Globus pallidus (tissue), 1 donor: ENCODE measurements at places on chromosomes 7 and 10.
A peak's percentile ranks its signal among the peaks of the same experiment; 100 is the strongest.

DNA sequence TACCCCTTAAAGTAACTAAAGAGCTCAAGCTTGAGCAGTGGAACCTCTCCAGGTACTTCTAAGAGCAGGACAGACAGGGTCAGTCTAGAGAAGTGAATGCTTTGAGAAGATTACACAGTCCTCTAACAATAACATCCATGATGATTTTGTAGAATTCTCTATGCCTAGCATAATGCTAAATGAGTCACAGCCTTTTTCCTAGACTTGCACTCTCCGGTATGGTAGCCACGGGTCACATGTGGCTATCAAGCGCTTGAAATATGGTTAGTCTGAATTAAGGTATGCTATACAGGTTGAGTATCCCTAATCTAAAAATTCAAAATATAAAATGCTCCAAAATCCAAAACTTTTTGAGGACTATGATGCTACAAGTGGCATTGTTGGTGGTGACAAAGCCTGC lies 166.6 kb upstream of the MKLN1 start:
- DNase-seq: no peak

DNA sequence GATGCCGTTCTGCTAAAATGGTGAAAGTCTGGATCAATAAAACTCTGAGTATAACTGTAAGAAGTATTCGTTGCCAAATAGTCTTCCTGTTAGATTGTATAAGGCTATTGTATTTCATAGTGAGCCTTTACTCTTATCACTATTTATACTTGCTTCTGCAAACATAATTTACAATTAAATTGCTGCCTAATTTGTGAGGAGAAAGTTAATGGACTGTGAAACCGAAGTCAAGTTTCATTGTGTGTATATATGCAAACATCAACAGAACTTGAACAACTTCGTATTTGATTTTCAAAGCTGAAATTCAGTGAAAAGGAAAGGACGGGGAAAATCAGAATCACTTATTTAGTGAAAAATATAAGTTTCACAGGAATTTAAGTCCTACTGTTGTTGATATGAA lies 135.9 kb upstream of the CCDC6 start:
- no peak for DNase-seq

GRCh38 chr7:157002819-157003421 lies 7.5 kb downstream of the MNX1 start:
- DNase-seq: no peak

DNA sequence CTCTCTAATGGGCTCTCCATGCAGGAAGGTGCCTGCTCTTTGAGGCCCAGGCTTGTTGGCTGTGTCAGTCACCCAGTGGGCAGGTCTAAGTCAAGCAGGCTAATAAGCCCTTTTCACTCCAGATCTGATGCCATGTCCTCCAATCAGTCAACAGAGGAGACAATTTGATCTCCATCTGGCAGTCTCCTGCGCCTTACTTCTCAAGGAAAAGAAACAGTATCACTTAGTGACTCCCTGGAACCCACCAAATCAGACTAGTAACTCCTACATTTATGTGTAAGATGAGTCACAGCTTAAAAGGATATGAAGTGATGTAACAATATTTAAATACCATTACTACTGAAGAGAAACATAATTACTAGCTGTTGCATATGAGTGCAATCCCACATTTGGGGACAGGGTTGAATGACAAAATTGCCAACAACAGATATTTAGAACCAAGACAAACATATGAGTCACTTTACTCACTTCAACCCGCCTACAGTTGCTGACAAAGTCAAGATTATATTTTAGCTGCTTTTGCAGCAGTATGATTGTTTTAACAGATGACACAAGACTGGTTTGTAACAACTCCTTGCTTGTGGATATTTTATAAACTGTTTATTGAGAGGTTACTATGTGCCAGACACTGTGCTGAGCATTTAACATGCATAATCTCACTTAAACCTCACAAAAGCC lies 72.1 kb downstream of the USP6NL start:
- no peak for DNase-seq

DNA sequence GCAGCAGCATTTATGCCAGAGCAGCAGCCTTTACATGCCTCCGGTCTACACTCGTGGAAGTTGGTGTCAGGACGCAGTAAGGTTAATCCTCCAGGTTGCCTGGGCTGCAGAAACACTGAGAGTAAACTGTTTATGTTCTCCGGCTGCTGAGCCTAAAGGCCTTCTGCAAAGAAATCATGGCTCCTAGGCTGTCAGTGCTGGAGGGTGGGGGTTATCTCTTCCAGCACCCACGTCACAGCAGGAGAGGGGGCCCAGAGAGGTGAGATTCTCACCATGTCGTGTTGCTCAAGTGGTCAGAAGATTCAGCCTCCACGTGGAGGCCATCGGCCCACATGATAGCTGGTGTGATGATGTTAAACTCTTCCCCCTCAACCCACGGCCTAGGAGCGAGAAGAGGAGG lies 41.2 kb downstream of the COL13A1 start:
- no peak for DNase-seq

DNA sequence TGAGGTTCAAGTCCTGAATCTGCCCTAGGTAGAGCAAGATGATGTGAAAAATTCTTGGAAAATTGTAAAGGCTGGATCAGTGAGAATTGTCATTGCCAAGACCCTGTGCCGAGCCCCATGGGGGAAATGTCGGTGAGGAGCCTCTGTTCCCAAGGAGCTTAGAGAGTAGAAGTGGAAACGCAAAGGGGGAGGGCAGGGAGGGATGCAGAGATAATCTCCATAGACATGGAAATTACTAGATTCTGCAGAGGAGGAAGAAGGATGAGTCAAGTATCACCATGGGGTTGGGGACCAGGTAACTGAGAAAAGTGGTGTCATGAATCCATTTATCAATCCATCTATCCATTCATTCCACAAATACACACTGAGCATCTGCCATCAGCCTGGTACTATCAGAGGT lies 26.0 kb downstream of the DUSP5 start:
- no peak for DNase-seq

GRCh38 chr7:109901926-109902325 lies 1189.0 kb upstream of the LRRN3 start:
- no peak for DNase-seq

- no peak for DNase-seq
These were observed 4.6 kb upstream of the USP6NL start for GRCh38 chr10:11616021-11616420.

DNA sequence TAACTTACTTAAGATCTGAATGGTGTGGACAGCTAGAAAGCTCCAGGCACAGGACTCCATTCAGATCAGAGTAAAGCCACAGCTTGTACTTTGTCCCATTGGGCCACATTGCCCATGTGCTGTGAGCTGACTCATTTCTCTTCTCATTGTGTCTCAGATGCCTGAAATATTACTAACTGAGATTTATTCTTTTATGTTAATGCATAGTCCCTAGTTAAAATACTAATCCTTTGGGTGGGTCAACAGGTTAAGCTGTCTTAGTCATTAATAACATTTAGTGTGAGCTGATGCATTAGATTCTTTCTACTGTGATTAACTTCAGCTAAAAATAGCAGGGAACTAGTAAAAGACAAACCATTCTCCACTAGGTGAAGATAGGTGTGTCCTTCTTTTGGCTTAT lies 104.7 kb upstream of the ARMC3 start:
- DNase-seq: no peak

DNA sequence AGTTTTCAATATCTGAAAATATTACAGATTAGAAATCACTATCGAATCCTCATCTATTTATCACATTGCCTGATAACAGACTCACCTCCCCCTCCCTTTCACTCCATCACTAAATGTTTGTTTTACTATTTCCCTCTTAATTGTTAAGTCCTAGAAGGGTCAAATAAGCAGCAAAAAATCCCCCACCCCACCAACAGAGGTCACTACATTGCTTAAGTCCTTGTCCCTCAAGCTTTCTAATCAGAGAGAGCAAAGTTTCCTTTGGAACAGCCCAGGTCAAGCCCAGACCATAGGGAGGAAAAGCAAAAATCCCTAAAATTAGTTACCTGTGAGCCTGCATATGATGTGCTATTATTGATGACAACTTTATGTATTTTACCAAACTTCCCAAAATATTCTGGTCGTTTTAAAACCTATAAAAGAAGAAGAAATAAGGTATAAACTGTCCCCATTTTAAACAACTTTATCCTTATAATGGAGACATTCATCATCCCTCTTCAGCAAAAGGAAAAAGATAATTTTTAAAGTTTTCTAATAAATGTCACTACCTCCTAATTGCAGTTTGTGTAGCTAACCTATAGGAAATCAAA lies 95.0 kb downstream of the CNOT4 start:
- peak; percentile 21 for DNase-seq

- no peak for DNase-seq
These were observed 65.7 kb upstream of the PARD3 start for GRCh38 chr10:34880817-34881216.

DNA sequence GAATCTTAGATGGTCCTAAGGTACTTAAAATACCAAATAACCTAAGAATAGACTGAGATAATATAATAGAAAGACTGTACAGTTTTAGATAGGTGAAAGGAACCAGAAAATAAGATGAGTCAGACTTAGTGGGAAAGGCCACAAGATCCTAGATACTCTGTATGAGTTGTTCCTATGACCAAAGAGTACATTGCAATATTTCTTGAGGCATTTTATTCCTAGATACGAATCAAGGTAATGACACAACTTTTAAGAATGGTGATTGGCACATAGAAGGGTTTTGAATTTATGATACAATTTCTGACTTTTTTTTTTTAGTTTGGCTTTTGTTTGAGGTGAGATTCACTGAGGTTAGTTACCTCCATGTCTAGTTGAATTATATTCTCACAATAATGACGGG lies 30.2 kb downstream of the MGAM start:
- no peak for DNase-seq

DNA sequence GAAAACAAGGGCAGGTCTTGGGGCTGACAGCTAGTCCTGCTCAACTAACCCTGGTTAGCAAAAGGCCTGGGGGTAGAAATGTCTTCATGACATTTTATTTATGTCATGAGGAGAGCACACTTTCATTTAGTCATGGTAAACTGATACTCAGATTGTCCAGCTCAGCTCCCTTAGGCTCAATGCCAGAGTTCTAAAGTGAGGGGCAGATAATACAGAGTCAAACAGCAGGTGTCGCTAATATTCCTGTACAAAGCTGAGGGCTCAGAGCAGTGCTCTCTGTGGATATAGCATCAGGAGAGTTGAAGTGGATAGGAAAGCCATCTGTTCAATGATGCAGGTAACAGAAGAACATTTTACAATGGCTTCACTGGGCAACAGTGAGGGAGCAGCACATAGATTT lies 26.8 kb upstream of the CALCR start:
- DNase-seq: no peak

DNA sequence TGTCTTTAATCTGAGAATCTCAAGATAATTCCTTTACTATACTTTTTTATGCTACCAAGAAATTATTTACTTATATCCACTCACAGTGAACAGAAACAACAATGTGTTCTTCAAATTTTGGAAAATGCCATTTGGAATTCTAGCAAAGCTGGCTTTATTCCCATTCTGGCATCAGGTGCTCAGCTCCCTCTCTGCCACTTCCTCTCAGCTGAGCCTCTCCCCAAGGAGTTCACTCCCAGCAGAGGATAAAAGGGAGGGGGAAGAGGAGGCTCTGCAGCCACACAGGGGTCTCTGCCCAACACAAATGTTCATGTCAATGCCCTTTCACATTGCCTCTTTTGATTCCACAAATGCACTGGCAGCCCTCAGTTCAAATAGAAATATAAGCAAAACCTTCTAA lies 116.9 kb downstream of the CPEB3 start:
- no peak for DNase-seq

- DNase-seq: no peak
These were observed 37.0 kb downstream of the PPP2R2D start for GRCh38 chr10:131937836-131938235.

- DNase-seq: no peak
These were observed 208.9 kb downstream of the ARL4A start for GRCh38 chr7:12896316-12896715.

- no peak for DNase-seq
These were observed 47.7 kb upstream of the SFMBT2 start for GRCh38 chr10:7458556-7458955.

GRCh38 chr10:86188796-86189558 lies 177.6 kb downstream of the GRID1 start:
- DNase-seq: no peak

GRCh38 chr10:10482613-10483012 lies 535.1 kb upstream of the CELF2 start:
- no peak for DNase-seq

- DNase-seq: no peak
These were observed 105.4 kb upstream of the ZMIZ1 start for GRCh38 chr10:78963074-78964034.

DNA sequence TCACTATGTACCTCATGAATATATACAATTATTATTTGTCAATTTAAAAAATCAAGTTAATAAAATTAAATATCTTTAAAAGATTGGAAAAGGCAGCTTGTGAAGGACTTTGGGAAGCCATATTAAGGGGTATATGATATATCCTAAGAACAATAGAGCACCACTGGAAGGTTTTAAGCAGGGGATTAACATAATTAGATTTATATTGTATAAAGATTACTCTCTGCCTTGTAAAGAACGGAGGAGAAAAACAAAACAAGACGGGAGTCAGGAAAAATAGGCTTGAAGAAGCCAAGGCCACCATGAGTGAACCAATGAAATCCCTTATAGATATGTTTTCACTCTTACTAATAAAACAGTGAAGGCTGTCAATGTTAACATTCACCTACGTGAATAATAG lies 11.1 kb upstream of the CNNM1 start:
- no peak for DNase-seq

- DNase-seq: peak; percentile 28
These were observed 2.2 kb downstream of the TRIL start for GRCh38 chr7:28955718-28956607.

GRCh38 chr10:93080350-93081046 lies 6.8 kb downstream of the CYP26A1 start:
- DNase-seq: peak; percentile 27

DNA sequence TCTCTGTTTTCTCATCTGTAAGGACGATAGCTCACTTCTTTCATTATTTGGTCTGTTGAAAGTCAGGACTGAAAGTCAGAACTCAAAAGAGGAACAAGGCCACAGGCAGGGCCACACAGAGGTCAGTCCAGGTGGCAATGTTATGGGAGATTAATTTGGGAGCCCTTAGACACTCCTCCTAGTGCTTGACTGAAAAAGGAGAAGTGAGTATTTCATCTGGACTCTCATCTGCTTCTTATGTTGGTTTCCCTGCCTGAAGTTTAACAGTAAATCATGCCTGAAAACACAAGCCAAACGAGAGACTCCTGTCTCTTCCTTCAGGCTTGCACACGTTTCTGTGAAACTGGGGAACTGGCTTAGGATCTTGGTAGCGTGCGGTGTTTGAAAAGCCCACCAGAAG lies 248.5 kb downstream of the BUB3 start:
- DNase-seq: no peak

DNA sequence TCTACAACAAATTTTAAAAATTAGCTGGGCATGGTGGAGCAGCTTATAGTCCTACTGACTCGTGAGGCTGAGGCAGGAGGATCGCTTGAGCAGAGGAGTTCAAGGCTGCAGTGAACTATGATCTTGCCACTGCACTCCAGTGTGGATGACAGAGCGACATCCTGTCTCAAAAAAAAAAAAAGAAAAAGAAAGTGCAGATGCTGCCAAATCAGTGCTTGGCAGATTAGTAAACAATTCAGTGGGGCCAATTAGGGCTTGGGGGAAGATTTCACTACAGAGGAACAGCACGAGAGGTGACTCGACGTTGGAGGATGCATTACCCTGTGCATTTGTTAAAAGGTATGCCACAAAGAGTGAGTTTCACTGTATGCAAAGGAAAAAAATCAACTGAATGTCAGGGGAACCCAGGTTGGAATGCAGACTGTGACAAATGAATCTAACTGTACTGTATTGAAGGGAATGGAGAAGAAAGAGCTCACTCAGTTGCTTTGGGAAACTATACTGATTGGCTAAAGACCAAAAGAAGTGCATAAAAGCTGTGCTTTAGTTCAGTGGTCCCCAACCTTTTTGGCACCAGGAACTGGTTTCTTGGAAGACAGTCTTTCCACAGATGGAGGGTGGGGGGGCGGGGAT lies 31.6 kb downstream of the GARIN1A start:
- DNase-seq: no peak
